ENCODE measurements at places on chromosomes 3 and 15.

GRCh38 chr3:191366675-191367074 lies 36.3 kb upstream of the UTS2B start:
- no peak for ATAC-seq

- no peak for ATAC-seq
Observed at GRCh38 chr15:36960947-36961227, 139.5 kb downstream of the MEIS2 start.

DNA sequence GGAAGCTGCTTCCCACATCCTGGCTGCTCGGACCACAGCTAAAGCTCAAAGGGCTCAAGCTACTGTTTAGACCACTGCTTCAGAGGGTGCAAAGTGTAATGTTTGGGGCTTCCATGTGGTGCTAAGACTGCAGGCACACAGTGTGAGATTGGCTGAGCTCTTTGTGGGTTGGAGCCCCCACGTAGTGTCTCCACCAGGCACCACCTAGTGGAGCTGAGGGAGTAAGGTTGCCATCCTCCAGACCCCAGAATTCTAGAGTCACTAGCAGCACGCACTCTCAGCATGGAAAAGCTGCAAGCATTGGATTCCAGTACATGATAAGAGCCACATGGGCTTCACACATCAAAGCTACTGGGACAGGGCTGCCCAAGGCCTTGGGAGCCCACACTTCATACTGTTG lies 9.3 kb downstream of the MKRN3 start:
- ATAC-seq: no peak

GRCh38 chr3:112813723-112814171 lies 32.9 kb downstream of the CD200R1L start:
- ATAC-seq: peak; percentile 20

DNA sequence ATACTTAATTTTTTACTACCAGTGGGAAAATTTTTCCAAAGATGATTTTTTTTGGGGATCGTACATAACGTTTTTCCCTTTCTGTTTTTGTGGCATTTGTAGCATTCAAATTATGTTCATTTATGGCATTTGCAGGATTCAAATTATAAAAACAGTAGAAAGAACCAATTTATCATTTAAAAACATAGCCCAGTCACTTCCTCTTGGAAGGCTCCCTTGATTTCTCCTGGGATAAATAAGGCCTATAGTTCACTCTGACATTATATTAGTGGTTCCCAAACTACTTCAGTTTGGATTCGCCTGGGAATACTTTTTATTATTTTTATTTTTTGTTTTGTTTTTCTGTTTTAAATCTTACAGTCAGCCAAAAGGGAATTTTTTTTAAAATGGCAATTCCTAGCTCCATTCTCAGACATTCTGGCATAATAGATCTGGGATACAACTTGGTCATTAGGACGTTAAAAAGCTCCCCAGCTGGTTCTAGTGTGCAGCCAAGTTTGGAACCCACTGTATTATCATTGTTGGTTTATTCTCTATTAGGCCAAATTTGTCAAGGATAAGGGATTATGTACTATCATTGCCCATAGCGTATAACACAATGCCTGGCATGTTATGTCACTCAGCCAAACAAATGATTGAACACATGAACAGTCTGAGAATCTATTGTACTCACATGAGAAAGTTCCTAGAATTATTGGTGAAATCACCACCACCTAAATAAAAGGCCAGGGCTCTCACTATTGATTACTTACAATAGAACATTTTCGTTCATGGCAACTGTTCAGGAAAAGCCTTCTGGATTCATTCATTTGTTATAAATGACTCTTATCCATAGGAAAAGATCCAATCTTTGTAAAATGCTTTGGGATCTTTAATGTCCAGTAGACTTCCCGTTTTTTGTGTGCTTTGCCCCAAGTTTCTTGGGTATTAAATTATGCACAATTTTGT lies 28.9 kb downstream of the RARB start:
- no peak for ATAC-seq

- ATAC-seq: no peak
Observed at GRCh38 chr3:186530415-186530814, 13.8 kb downstream of the CRYGS start.

GRCh38 chr3:52504977-52505376 lies 9.8 kb downstream of the STAB1 start:
- ATAC-seq: no peak

- ATAC-seq: peak; percentile 71
Observed at GRCh38 chr15:74010929-74011540, 16.5 kb downstream of the PML start.

DNA sequence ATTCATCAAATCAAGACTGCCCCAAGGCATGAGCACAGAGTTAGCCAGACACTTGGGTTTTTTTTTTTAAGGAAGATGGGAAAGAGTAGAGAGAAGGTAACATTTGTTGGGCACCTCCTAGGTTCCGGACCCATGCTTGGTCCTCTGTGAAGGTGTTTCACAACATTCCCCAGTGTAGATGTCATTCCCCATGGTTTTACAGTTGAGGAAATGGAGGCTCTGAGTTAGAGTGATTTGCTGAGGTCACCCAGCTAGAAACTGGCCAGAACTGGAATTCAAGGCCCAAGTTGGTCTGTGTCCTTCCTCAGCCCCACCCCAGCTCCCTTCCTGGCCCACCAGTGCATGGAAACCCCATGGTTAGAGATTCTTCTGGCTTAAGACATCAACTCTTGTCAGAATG lies 19.9 kb downstream of the WNT7A start:
- no peak for ATAC-seq

DNA sequence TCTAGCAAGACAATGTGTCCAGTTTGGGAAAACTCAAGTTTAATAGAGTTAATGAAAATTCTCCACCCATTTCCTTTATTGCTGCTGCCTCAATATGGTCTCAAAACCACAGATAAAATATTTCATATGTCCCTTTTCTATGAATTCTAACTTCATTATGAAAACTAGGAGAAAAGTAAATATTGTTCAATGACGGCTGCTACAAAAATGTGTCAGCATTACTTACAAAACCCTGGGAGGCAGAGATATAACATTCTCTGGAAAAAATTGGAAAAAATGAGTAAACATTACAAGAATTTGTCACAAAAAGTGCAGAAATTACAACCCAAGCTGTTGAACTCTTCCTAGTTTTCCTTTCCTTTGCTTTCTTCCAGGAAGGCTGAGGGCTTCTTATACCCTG lies 22.2 kb upstream of the FBN1 start:
- ATAC-seq: no peak

Measured in gastroesophageal sphincter (tissue), 4 donors.